ENCODE measurements at places on chromosomes 2 and 18. TPM values are rescaled to one million over a fixed set of nuclear protein-coding genes. Genes with fewer than 3 reads are reported as not detected.

Gene PLGLB2
- not detected for total RNA-seq

Gene MOB4
- total RNA-seq = 29.7 TPM

Gene PTPN2
- total RNA-seq = 18.2 TPM

Gene PLEKHH2
- total RNA-seq = 2.3 TPM

Gene PSMG2
- 73.3 TPM for total RNA-seq
